ENCODE measurements at places on chromosomes 2 and 18. TPM values are rescaled to one million over a fixed set of nuclear protein-coding genes. Genes with fewer than 3 reads are reported as not detected.

Gene CXCR1
- polyA plus RNA-seq = not detected

Gene RGPD4
- polyA plus RNA-seq = 0.05 TPM

Gene ATOH8
- polyA plus RNA-seq = 14.2 TPM

Gene PSMA8
- not detected for polyA plus RNA-seq

Gene SPHKAP
- 2.4 TPM for polyA plus RNA-seq

Gene CIDEA
- polyA plus RNA-seq = not detected

- no peak for DNase-seq
These were observed 3.9 kb downstream of the TP53I3 start for GRCh38 chr2:24080701-24081100.

DNA sequence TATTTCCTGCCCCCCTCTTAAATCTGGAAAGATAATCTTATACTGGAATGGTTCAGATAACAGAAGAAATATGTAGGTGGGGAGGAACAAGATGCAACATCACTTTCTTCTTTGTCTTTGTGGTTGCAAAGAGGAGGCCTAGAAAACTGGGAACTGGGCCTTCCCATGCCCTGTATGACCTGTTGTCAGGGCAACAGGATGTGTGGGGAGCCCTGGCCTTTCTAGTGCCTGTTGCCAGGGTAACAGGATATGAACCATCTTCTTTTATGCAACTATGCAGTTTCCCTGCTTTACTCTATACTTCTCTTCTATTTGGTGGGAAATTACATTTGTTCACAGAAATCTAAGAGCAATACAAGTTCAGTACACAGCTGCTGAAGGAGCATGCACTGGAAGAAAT, 79.8 kb upstream of the PDE1A start:
- DNase-seq = no peak

GRCh38 chr2:15864176-15864769, 76.1 kb upstream of the MYCN start:
- no peak for DNase-seq

DNA sequence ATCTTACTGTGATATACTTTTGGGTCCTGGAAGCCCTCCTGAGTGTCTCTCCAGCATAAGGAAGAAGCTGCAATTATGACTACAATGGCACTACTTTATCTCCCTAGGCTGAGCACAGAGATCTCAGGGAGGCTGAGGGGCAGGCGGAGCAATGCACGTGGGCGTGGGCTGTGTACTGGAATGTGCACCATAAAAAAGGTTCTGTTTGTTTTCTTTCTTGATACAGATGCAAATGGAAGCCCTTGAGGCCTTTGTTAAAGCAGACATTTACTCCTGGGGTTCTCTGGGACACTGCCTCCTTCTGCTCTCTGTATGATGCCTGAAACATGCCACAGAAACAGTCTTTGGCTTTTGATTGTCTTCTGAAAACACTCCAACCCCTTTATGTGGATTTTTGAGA, 79.1 kb upstream of the DLX2 start:
- no peak for DNase-seq

DNA sequence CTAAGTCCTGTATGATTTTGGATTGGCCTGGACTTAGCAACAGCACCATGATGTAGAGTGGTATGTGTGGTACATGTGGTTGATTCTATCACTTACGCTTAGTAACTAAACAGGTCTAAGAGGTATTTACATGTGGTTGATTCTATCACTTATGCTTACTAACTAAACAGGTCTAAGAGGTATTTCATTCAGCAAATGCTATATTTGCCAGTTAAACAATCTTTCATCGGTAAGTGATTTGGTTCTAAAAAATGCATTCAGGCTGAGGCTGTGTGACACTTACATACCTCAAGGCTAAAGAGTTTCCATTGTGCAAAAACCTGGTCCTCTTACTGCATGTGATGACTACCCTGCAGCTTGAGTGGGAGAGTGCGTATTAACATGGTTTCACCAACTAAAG, 13.1 kb downstream of the EIF4E2 start:
- DNase-seq = no peak
